ENCODE measurements at places on chromosomes 11 and 22.
A peak's percentile ranks its signal among the peaks of the same experiment; 100 is the strongest.

- no peak for DNase-seq
Measured at GRCh38 chr11:19347911-19348310, 107.2 kb upstream of the E2F8 start.

DNA sequence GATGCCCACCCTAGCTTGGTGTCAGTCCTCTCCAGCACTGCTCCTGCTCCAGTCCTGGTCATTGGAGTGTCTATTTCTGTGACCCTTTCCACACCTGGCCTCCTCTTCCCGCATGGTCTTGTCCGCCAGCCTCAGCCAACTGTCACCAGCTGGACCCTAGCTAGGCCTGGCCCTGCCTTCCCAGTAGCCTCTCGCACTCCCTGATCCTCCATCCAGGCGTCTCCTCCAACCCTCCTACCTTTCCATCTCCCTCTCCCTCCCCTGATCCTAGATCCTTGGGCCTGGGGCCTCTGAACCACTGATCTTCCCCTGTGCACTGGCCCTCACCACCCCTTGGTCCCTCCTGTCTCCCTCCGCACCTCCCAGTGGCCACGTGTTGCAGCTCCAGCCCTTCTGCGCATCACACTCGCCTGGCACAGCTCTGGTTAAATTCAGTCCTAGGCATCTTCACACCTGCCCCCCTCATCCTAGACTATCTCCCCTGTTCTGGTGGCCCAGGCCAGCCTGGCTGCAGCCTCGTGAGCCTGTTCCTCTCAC, 9.9 kb downstream of the SYNGR1 start:
- no peak for DNase-seq

- DNase-seq = no peak
Measured at GRCh38 chr11:106495046-106495445, 417.6 kb downstream of the AASDHPPT start.

DNA sequence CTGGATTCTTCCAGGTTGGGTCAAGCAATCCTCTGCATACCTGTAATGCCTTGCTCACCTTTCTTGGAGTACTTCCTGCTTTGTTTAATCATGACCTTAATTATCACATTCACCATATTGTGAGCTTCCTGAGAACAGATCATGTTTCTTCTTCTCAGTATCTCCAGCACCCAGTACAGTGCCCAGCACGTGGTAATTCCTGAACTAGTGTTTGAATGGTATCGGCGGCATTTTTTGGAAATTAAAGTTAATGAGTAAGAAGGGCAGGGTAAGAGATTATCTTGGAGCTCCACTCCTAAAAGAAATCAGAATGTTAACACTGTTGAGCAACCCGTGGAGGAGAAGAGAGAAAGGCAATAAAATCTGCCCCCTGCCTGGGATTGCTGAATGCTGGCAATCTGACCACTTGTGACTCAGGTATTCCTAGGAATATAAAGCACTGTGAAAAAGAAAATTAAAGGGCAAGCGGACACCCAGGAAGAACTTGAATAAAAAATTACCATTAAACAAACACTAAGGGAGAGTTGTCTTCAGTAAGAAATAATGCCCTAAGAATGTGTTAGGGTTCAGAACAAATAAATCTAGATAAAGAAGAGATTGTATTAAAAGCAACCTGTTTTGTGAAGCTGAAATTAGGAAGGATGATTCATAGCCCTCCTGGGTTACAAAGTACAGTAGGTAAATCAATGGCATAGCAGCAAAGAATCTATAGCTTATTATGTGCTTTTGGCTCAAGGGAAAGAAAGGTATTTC, 92.9 kb downstream of the PDHX start:
- DNase-seq = peak; percentile 96

- DNase-seq = no peak
Measured at GRCh38 chr22:17115945-17116565, 5.1 kb downstream of the TMEM121B start.
